Activated CD4-positive, CD25-positive, alpha-beta regulatory T cell (primary cell): ENCODE measurements at places on chromosomes 2 and 18.

GRCh38 chr2:134039912-134040581 lies 213.8 kb upstream of the MGAT5 start:
- DNase-seq = no peak

GRCh38 chr2:120398996-120399888 lies 53.3 kb downstream of the INHBB start:
- no peak for DNase-seq

- DNase-seq = no peak
Observed at GRCh38 chr2:72210470-72210869, 62.8 kb upstream of the CYP26B1 start.

- DNase-seq = no peak
Observed at GRCh38 chr2:240645346-240645745, 20.1 kb downstream of the GPR35 start.

- no peak for DNase-seq
Observed at GRCh38 chr18:65411061-65411460, 339.8 kb upstream of the CDH7 start.

GRCh38 chr2:65436169-65436823 lies 3.9 kb upstream of the SPRED2 start:
- DNase-seq = peak; percentile 16

DNA sequence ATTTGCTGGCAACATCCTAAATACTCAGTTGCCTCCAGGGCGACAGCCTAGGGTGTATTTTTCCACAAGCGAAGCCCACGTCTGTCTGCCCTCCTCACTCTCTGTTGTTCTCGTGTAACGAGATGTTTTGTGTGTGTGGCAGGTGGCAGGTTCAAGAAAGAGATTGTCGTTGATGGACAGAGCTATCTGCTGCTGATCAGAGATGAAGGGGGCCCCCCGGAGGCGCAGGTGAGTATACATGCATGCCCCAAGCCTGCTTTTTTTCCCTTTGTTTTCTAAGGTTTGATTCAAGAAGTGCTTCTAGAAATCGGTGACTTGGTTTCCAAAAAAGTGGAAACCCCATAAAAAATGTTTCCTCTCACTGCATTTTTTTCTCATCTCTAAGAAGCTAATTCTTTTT lies 247.0 kb downstream of the AGAP1 start:
- DNase-seq = no peak

- no peak for DNase-seq
Observed at GRCh38 chr2:121336528-121337294, 51.7 kb upstream of the TFCP2L1 start.

- no peak for DNase-seq
Observed at GRCh38 chr2:197201874-197202273, 108.7 kb downstream of the ANKRD44 start.

GRCh38 chr2:209970271-209970670 lies 32.2 kb upstream of the RPE start:
- DNase-seq = no peak

DNA sequence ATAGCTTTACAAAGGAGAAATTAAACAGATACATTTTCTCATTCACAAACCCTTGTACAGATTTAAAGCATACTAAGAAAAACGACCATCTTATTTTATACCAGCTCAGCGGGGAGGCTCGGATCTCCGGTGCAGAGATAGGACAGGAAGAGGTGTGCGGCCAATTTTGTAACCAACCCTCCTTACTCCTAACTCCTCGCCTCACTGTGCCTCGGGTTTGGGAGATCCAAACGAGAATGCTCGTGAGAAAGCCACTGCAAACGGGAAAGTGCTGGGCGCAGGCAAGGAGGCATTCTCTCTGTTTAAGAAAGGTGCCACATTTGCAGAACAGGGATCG lies 1.2 kb downstream of the KDSR start:
- DNase-seq = no peak

- DNase-seq = no peak
Observed at GRCh38 chr2:239276851-239277250, 124.0 kb downstream of the HDAC4 start.

GRCh38 chr2:188193230-188193629 lies 98.4 kb upstream of the GULP1 start:
- DNase-seq = no peak

DNA sequence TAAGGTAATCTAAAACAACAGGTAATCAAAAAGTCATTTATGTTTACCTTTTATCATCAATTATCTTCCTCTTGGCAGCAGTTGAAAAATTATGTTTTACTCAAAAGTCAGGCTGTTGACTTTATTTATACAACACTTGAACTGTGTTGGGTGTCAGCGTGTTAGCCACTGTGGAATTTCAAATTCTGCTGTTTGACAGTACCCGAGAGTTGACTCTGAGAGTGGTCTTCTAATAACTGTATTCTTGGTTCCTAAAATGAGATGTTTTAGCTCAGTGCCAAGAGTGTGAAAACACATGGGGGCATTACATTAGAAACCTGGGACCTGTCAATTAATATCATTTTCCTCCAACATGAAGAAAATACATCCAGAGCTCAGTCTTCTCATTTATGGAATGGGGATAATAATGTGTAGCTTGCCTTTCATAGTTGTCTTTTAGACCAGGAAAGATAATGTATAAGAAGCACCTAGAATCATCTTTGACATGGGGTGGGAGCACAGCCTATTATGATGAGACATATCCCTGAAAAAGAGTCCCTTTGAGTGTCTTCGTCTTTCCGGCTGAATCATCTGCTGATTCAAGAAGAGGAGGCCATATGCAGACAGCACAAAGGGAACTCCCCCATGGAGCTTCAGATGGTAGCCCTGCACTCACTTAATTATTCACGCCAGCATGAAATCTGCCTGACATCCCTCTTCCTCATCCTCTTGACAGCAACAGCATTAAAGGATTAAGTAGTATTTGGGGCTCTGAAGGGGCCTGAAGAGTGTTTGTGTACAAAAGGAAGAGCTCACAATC lies 89.1 kb downstream of the AFF3 start:
- DNase-seq = no peak

DNA sequence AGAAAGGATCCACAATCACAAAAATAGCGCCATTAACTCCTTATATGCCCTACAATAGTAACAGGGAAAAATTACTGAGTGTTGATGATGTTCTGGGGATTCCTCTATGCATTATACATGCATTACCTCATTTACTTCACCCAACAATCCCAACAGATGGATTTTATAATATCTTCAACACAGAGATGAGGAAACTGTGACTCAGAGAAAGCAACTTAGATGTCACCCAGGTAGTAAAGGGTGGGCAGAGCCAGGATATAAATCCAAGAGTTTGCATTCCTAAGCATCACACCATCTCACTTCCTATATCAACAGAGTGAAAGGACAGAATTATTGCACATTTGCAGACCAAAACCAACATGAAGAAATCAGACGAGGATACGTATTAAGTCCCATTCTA lies 144.2 kb downstream of the TCF4 start:
- no peak for DNase-seq

DNA sequence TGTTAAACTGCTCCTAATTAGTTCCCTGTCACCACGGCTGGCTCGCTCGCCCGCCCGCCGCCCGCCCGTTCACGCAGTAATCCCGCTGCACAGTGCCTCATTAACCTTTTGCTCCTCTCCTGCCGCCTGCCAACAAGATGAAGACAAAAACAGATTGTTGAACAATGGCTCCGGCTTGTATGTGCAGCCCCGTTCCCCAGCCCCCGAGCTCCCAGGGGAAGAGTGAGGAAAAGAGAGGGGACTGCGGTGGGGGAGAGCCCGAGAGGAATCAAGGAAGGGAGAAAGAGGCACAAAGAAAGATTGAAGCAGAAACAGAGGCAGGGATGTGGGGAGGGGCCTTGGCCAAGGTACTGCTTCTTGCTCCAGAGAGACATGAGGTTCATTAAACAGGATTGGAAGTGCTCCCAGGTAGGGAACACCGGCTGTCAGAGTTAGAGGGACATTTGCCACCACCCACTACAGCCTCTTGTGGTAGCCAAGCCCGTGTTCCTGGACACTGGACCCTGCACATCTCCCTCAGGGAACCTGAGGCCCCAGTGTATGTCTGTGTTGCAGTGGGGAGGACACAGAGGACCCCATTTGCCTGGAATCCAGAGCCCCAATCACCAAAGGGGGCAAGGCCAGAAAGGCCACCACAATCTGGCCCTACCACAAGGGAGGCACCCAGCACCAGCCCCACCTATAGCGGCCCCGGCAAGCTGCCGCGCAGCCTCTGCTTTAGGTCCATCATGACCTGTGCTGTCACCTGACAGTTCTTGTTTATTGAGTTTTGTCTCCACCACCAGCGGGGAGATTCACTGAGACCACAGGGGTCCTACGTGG lies 38.1 kb downstream of the EMX1 start:
- DNase-seq = no peak

DNA sequence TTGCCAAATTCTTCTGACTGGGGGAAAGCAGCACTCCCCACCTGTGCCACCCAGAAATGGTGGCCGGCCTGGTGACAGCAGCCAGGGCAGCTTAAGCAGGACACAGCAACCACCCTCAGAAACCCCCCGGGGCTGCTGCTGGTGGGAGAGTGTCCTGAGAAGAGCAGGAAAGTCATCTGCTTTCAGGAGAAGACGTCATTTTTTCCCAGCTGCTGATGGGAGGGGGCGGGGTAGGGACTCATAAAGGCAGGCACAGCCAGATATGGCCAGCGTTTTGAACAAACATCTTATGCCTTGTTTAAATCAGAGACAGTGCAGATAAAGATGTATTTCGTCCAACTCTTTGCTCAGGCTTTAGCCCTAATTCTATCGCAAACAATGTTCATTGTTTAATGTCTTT lies 139.5 kb downstream of the LRRC30 start:
- DNase-seq = no peak

DNA sequence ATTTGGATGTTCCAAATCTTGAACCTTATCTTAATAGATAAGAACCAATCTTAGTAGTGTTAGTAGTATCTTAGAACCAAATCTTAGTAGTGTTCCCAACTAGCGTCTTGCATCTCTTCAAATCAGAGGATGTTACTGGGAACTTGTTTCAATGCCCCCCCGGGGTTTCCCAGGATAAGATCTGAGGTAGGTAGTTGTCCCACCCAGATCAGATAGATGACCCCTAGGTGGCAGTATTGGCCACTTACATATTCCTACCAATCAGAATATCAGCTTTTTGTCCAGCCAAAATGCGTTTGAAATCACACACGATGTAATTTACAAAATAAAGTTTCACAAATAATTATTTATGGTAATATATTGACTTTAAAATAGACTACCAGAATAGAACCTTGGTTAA lies 314.8 kb downstream of the MBD2 start:
- no peak for DNase-seq

GRCh38 chr2:80293039-80293438 lies 11.5 kb downstream of the LRRTM1 start:
- DNase-seq = no peak
